Islet precursor cell (in vitro differentiated cells): ENCODE measurements at places on chromosomes 5 and 9.

- DNase-seq = no peak
Observed at GRCh38 chr5:52073993-52074689, 690.9 kb downstream of the ISL1 start.

DNA sequence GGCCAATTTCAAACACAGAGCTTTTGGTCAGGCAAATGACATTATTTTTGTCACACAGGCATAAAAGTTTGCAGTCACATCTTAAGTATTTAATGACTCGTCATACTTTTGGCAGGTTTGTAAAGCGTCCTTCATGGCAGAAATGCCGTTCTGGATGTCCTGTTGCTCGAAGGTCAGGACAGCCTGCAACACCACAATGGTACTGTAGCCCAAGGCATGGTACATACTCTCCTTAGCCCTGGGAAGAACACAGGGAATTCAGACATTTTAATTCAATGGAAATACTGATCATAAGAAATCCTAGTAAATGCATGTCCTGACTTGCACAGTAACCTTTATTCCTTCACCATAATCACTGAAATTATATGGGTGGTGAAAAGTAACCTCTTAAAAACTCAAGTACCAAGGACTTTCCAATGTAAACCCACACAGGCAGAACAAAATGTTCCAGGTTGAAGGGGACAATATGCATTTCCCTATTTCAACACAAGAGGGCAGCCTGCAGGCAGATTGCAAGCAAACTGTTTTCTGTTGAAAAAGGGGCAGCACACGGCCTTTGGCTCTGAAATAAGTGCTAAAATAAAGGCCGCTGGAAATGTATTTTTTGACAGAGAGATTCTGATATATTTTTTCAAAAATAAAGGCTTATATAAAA lies 95.7 kb downstream of the TTC39B start:
- DNase-seq = peak; percentile 78

DNA sequence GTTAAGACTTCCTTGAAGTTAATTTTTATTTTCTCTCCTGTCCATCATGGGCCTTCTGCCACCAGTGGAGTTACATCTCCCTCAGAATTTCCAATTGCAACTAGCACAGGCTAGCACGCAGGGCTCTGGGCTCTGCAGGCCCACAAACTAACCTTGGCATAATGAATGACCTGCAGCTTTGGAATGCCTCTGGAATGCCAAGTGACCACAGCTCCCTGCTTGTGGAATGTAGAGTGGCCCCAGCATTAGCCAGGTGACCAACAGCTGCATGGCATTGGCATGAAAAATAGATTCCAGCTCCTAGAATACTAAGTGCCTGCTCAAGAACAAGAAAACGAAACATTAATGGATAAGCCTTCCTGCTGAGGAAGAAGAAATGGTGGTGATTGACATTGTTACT lies 726.1 kb downstream of the BRINP1 start:
- peak; percentile 97 for DNase-seq

GRCh38 chr5:146302406-146302805 lies 36.2 kb upstream of the POU4F3 start:
- DNase-seq = no peak

DNA sequence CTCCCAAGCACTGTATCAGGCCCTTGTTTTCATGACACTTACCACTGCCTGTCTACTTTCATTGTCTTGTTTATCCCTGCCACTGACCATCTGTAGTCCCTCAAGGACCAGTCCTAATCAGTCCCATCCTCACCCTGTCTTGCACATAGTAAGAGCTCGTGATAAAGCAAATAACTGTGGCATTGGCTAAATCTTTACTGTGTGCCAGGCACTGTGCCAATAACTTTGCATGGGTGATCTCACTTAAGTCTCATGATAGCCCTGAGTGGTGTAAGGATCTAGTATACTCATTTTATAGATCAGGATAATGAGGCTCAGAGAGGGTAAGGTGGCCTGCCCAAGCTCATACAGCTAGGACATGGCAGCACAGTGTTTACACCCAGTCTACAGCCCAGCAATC lies 5.6 kb downstream of the CDX1 start:
- DNase-seq = no peak

- DNase-seq = no peak
Observed at GRCh38 chr9:109794361-109795012, 14.5 kb downstream of the PALM2AKAP2 start.

GRCh38 chr9:132201780-132202703 lies 40.2 kb downstream of the NTNG2 start:
- DNase-seq = no peak

- no peak for DNase-seq
Observed at GRCh38 chr5:103510851-103511553, 51.6 kb downstream of the NUDT12 start.
